Activated effector memory CD4-positive, alpha-beta T cell treated with anti-CD3 and anti-CD28 coated beads, Interleukin-2, amount 50 U/mL, for 16 hours (primary cell): ENCODE measurements at places on chromosomes 13 and 19.

- no peak for DNase-seq
Measured at GRCh38 chr13:71786875-71787274, 80.1 kb downstream of the DACH1 start.

- DNase-seq, result no peak
Measured at GRCh38 chr13:108439556-108439955, 170.0 kb downstream of the TNFSF13B start.

- no peak for DNase-seq
Measured at GRCh38 chr13:108003626-108004025, 211.7 kb downstream of the LIG4 start.

- DNase-seq, result no peak
Measured at GRCh38 chr13:114157869-114158495, 21.1 kb upstream of the CFAP97D2 start.

DNA sequence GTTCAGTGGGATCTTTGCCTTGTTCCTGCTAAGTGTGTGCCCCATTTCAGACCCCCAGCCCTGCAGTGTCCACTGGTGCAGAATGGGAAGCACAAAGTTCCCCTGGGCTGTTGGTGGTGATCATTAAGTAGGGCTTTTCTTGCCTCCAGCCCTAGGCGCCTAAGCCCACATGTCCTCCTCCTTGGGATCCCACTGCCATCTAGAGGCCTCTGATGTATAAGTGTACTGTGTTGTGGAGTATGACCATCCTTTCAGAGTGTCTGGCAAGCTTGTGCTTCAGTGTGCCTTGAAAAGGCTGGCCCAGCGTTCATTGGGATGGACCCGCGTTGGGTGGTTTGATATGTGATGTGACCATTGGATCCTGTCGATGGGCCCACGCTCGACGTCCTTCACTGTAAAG, 71.2 kb downstream of the WASF3 start:
- DNase-seq, result no peak

- no peak for DNase-seq
Measured at GRCh38 chr19:10922638-10923014, 5.8 kb downstream of the YIPF2 start.

DNA sequence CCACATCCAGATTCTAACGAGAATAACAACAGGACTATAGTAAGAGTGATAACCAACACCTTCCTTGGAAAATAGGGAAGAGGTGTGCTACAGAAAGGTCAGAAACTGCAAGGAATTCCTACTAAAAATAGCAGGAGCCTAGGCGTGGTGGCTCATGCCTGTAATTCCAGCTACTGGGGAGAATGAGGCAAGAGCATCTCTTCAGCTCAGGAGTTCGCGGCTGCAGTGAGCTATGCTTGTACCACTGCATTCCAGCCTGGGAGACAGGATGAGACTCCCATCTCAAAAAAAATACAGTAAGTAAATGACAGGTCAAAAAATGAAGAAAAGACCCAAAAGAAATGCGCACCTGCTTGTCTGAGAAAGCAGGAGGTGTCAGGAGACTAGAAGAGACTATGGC, 101.5 kb upstream of the TSHZ3 start:
- no peak for DNase-seq

DNA sequence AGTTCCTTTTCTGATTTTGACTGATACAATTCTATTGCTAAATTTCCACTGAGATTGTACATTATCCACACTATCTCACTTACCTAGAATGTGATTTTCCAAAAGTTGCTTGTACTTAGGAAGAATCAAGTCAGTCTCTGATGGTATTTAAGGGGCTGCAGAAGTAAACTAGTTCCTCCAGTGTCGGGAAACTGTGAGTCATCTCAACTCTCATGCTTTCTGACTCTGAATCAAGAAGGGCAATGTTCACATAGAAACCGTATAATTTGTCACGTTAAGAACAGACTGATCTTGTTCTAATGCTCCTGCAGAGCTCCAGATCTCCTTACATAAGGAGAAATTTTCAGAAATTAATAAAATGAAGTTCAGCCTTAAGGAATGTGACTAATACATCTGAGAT, 369.3 kb downstream of the KLF5 start:
- no peak for DNase-seq

DNA sequence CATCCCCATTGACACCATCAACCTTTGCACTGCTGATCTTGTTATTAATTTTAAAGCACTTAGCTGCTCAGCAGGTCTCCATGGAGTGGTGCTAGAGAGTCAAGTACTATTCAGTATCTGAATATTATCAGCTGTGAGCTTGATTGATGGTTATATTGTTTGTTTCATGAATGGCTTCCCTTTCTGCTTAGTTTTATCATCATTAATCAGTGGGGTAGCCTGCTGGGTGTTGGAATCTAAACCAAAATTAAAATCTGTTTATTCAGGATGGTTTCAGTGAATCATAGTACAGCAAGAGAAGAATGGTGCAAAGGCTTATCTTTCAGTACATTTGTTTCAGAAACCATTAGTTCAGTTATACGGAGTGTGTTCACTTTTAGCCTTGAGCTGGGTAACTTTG, 42.5 kb upstream of the SCEL start:
- DNase-seq, result no peak

DNA sequence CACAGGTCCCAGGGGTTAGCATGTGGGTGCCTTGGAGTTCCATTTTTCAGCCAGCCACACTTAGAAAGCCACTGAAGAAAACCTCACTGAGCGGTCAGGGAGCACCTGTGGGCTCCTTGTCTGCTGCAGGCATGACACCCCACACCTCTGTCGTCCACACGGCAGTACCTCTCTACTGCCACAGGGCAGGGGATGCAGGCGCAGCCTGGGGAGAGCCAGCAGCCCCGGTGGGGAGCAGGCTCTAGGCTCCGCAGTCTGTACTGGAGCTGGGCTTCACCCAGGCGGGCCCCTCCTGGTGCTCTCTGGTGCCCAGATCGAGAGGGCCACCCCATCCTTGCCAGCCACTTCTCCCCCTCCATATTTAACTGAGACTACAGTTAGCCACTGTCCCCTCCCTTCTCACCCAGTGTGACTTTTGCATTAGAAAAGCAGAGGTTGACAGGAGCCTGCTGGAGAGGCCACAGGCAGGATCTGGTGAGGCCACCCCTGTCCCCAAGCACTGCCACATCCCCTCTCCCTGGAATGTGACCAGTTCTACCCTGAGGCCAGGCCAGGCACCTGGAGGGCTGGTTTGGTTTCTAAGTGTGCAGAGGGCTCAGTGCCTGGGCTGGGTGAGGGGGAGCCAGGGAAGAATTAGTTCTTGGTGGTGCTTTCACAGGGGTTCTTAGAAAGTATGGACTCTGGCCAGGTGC, 104.4 kb downstream of the KDM4B start:
- DNase-seq, result no peak

DNA sequence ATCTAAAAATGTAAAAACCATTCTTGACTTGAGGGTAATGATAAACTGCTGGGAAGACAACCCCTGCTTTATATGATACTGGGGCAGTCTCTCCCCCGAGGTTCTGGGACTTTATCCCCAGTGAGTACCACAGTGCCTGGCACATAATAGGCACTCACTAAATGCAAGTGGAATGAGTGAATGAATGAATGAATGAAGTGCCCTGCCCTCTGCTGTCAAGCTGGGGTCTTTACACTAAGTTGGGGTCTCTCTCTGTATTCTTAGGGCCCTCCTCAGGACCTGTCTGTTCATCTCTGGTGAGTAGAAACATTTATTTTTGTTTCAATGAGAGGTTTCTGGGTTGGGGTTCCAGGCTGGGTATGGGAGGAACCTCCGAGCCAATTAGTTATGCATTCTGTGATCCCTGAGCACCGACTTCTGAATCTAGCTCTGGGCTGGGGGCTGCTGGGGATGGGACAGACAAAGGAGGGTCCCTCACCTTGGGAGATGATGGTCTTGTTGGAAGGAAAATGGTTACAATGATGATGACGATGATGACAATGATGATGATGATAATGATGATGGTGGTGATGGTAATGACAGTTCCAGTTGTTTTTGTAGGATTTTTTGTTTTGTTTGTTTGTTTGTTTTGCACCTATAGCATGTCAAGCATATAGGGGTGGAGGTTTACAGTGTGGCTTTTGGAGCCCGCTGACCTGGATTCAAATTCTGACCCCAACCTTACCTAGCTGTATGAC, 44.3 kb upstream of the ADGRE1 start:
- peak; percentile 13 for DNase-seq

DNA sequence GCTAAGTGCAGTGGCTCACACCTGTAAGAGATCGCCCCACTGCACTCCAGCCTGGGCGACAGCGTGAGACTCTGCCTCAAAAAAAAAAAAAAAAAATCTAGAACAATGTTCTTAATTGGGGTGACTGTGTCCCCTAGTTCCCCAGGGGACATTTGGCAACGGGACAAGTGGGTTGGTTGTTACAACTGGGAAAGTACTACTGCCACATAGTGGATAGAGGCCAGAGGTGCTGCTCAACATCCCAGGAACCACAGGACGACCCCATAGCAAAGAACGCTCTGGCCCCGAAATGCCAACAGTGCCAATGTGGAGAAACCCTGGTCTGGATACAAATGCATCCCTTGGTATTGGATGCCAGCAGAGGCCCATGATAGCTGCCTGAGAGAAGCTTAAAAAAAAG, 11.8 kb downstream of the NLRP12 start:
- DNase-seq, result no peak

GRCh38 chr13:74204602-74205312, 70.6 kb upstream of the KLF12 start:
- DNase-seq, result no peak

- peak; percentile 95 for DNase-seq
Measured at GRCh38 chr13:19959831-19960652, 1.5 kb downstream of the ZMYM2 start.

DNA sequence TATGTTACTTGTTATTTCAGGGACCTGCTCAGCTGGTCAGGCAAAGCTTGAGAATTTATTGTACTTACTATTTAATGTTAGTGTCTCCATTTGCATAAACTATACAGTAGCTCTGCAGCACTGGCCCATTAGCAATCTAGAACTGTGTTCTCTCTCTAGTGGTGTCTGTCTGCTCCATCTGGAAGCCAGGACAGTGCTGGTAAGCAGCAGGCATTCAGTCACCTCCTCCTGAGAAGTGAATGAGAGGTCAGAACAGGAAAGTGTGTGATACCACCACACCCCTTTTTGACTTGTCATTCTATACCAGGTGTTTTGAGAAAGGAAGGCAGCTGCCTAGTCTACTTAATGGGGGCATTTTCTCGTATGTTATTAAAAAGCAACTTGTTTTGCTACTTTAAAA, 3.9 kb downstream of the COG3 start:
- DNase-seq, result no peak

DNA sequence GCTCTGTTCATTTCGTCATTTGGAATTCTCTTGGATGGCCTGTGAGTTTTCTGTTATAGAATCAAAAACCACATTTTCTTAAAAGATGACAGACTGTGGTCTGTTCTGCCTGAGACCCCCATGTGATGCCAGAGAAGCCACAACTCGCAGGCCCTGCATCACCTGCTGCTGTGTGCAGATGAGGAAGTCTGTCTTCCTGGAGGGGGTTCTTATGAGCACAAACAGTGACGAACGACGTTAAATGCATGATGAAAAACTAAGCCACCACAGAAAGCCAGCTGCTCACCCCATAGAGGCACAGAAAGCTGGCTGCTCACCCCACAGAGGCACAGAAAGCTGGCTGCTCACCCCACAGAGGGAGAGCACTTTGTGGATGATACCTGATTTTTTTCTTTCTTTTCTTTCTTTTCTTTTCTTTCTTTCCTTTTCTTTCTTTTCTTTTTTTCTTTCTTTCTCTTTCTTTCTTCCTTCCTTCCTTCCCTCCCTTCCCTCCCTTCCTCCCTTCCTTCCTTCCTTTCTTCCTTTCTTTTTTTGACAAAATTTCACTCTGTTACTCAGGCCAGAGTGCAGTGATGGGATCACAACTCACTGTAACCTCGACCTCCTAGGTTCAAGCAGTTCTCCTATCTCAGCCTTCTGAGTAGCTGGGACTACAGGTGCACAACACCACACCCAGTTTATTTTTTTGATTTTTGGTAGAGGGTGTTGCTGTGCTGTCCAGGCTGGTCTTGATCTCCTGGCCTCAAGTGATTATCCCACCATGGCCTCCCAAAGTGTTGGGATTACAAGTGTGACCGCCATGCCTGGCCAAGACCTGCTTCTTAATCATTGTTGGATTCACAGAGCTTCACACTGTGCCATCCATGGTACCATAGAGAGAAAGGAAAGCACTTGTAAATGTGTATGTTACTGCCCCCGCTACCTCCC, 1191.4 kb downstream of the UQCRFS1 start:
- DNase-seq, result no peak

- no peak for DNase-seq
Measured at GRCh38 chr19:49488046-49488862, 846 bp downstream of the RPL13A start.

DNA sequence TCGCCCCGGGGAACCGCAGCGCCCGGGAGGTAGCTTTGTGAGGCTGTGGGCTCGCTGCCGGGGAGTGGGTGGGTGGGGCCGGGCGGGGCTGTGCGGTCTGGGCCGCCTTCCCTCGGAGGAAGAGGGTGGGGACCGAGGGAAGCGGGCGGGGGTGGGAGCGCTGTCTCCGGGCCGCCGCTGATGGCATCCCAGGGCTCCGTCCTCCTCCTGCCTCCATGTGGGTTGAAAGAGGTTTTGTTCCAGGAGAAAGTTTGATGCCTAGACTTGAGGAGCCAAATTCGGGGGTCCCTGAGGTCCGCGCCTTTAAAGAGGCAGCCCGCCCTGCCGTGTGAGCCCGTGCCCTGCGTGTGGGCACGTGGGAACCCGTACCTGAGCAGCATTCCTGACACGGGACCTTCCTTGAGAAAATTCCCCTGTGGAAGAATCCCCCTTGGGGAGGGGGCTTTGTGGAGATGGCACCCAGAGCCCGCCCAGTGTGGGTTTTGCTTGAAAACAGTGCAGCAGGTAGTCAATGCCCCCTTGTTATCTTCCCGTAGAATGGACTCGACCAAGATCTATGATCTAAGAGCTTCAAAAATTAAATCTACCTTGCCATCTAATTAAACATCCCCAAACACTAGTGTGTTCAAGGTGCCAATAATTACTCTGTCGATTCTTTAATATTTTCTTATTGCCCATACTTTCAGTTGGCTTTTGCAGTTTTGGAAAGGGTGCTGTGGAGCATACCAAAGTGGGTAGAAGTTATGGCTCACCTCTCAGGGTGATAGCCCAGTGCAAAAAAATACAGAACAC, 107.8 kb downstream of the RXFP2 start:
- DNase-seq, result no peak

DNA sequence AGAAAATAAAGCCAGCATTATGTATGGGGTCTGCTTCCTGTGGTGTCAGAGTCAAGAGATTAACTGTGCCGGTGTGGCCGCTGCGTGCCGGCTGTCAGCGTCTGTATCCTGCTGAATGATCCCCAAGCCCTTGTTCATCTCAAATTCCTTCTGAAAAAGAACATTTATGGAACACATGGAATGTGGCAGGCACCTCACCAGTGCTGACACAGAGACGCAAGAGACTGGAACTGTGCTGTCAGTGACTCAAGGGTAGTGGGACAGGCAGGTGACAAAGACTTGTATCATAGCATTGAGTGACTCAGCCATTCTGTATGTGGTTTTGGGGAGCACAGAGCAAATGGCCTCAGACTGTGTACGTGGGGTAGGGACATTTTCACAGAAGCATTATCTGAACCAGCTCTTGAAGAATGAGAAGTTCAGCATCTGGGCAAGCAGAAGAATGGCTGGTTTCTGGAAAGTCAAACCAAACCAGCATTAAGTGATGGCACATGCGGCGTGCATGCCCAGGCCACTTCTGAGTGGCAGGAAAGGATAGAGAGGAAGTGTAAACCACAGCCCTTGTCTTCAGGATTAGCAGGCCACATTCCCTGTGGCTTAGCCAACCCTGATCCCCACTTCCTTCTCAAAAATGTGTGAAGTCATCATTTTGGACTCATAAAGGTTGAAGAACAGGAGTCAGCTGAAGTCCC, 54.0 kb upstream of the IRS2 start:
- no peak for DNase-seq
